ENCODE measurements at places on chromosomes 7 and 10.

DNA sequence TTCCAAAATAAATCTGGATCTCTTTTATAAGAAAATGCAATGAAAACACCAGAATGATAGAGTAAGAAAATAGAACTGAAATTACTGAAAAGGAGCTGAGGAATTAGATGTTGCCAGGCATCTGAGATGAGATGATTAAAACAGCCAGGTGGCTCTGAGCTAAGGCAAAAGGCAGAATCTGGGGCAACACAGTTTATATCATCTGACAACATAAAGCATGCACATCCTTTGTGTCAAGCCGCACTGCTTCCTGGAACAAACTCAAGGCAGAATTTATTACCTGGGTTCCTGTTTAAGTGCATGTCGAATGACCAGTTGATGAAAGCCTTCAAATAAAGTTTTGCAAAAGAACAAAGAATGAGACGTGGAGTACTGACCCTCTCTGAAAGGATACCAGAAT, 247.0 kb downstream of the SNX10 start:
- DNase-seq, result peak; percentile 16

DNA sequence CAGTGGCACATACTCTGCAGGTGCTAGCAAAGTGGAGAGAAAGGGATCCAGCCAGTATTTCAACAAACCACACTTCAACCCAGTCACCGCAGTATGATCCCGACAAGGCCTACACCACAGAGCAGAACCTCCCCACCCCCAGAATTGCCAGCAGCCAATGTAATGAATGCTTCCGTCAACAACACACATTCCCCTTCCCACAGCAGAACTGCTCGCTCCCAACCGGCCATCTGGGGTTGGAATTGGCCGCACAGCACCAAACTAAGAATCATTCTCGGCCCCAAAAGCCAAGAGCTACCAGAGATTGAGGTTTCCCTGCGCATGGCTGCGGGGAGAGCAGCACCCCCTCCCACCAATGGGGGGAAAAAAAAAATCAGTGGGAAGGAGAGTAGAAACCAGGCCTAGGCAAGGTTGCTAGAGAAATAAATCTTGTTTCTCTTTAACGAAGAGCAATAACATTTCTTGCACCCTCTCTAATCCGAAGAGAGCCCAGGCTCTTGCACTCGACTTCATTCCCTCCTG, 1.1 kb downstream of the WASL start:
- peak; percentile 12 for DNase-seq

- DNase-seq, result peak; percentile 39
These were observed 2.0 kb upstream of the SFTPA2 start for GRCh38 chr10:79562135-79562756.

DNA sequence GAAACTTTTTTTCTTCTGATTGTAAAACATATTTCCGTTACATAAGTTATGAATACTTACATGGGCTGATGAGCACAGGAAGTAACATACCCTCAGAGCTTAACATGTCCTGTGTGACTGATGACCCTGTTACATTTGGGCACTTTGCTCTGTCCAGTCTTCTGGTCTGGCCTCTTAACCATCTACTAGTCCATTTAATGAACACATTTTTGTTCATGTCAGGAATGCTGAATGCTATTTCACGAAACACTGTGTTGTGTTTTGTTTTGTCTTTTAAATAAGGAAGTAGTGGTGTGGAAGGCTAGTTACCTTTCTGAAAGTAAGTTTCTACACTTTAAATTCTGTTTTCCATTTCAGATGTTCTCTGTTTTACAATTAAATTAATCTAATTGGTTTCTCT, 77.7 kb downstream of the RBM33 start:
- DNase-seq, result no peak

- DNase-seq, result no peak
These were observed 80.7 kb downstream of the SLC37A3 start for GRCh38 chr7:140317597-140317996.

GRCh38 chr10:118868589-118868988, 113.8 kb upstream of the CACUL1 start:
- DNase-seq, result no peak

- no peak for DNase-seq
These were observed 472.9 kb upstream of the COBL start for GRCh38 chr7:51789489-51789888.

DNA sequence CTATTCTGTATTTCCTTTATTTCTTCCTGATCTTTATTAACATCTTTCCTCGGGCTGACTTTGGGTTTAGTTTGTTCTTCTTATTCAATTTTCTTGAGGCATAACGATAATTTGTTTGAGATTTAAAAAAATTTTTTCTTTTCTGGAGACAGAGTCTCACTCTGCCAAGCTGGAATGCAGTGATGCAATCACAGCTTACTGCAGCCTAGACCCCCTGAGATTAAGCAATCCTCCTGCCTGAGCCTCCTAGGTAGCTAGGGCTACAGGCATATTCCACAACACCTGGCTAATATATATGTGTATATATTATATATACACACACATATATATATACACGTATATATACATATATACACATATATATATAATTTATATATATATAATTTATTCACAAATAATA, 540.2 kb downstream of the NXPH1 start:
- DNase-seq, result no peak

GRCh38 chr10:3530783-3531645, 254.0 kb downstream of the KLF6 start:
- no peak for DNase-seq

- DNase-seq, result no peak
These were observed 2.4 kb downstream of the UBE2H start for GRCh38 chr7:129950191-129950932.

DNA sequence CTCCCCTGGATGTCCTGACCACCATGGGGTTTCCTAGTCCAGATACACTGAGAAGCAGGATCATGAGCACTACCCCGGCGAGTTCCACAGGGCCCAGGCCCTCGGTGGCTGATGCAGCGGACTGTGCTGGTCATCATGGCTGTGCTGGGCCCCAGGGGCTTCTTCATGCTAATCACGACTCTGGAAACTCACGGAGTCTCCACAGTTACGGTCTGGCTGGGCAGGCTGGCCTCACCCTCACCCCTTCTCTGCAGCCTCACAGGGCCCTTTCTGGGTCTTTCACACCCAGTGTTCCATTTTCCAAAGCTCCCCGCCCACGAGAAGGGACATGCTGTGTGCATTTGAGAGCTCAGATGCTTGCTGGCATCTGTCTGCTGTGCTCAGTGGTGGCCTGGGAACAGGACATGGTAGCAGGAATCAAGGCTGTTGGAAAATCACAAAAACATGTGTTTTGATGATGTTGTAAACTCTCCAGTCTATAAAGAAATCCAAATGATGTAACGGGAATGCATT, 119.0 kb downstream of the PTPN20 start:
- no peak for DNase-seq

DNA sequence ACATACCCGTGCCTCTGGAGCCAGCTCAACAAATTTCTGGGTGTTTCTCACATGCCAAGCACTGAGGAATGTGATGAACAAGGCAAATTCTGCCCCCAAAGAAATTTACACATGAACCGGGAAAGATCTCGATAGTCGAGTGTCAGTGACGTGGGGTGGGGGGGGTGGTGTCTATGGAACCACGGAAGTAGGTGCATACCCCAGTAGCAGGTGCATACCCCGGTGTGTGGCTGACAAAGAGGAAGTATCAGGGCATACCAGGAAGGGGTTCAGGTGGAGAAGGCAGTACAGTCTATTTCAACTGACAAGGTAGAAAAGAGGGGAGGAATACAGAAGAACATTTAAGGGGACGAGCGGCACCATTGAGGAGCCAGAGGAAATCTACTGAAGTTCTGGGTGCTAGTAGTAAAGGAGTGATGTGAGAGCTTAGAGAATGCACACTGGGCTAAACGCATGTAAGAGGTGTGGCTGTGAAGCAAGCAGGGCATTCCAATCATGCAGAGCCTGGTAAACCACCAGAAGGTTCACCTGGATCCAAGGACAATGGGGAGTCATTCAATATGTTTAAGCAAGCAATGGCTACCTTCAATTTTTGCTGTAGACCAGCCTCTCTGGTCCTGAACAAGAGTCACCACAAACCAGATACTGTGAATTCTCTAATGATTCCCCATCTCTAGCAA, 6.2 kb downstream of the CCDC6 start:
- DNase-seq, result no peak

DNA sequence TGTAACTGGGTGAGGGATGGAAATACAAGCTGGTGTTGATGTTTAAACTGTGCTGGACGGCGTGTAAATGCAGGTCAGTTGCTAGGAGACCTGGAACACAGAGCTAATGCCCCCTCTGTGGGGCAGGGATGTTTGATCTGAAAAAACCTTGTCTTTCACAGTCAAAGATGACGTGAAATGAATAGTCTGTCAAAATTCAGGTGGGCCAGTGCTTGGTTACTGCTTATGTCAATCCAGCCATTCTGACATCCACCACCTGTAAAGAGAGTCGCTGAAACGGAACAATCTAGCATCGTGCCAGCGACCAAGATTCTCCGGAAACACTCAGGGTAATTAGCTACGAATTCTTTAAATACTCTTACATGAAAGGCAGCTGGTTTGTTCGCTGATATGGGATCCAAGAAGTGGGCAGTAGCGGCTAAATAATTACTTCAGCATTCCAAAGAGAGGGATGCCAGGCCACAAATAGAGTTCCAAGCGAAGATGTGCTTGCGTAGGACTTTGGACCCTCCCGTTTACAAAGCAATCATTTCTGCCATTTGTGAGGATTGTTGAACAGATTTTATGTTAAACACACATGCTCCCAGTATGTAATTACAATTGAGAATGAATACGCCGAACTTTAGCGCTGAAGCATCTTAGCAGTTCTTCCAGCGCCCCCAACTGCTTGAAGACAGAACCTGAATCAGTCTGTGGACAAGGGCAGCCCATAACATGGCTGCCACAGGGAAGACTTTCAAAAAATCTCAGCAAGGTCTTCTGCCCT, 7.3 kb upstream of the ASB4 start:
- DNase-seq, result peak; percentile 74

DNA sequence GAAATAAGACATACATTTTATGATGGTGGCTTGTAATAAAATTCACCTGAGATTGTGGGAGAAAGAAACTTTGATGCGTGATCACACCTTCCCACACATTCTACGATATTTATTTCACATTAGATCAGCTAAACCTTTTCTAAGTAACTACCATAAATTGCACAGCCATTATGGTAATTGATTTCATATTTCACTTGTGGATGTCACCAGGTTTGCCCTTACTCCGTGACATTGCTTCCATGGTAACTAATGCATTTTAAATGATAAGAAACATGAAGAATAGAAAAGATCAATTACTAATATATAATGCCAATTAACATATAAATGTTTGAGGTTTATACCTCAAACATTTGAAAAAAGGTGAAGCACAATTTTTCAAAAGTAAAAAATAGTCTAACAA, 35.8 kb upstream of the SMIM30 start:
- DNase-seq, result no peak

DNA sequence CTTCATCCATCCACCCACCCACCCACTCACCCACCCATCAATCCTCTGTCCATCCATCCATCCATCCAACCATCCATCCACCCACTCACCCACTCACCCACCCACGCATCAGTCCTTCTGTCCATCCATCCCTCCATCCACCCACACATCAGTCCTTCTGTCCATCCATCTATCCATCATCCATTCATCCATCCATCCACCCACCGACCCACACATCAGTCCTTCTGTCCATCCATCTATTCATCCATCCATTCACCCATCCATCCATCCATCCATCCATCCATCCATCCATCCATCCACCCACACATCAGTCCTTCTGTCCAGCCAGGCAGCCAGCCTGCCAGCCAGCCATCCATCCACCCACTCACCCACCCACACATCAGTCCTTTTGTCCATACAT, 15.8 kb upstream of the GRIFIN start:
- DNase-seq, result no peak

DNA sequence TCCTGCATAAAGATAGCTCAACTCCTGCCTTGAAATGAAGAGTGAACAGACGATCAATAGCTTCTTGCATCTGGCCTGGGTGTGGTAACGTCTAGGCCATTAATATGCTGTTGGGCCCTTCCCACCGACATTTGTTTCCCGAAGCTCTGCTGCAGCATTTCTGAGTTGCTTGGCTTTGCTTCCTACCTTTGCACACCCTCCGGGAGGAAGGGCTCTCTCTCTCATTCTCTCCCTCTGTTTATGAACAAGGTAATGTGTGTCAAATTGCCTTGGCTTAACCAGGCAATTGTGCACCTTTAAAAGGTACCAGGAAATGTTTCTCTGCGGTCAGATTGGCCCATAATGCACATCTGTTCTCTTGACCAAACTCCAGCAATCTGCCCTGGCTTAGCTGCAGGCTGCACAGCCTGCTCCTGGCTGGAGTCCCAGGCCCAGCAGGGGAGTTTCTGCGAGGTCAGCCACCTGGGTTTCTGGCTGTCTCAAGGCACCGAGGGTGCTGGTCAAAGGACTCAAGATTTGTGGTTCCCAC, 223.7 kb downstream of the SNX10 start:
- DNase-seq, result no peak
